ENCODE measurements at places on chromosomes 6 and 20.

- no peak for DNase-seq
Observed at GRCh38 chr6:157679605-157680580, 143.2 kb upstream of the SNX9 start.

DNA sequence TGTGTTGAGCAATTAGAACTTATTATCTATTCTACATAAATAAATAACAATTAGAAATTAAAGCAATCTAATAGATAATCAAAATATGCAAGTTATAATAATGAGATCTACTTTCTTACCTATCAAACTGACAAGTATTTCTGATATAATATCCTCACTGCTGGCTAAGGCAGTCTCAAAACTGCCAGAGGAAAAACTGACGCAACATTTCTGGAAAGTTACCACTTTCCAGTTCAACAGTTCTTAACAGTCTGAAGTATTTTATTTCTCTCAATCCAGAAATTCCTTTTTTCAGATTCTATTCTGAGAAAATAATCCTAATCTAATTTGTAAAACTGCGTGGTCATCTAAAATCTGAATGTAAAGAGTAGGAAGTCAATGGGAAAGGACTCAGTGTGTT is 121.0 kb downstream of the TRDN start:
- DNase-seq, result no peak

GRCh38 chr6:35665573-35665972 is 23.1 kb downstream of the FKBP5 start:
- no peak for DNase-seq

DNA sequence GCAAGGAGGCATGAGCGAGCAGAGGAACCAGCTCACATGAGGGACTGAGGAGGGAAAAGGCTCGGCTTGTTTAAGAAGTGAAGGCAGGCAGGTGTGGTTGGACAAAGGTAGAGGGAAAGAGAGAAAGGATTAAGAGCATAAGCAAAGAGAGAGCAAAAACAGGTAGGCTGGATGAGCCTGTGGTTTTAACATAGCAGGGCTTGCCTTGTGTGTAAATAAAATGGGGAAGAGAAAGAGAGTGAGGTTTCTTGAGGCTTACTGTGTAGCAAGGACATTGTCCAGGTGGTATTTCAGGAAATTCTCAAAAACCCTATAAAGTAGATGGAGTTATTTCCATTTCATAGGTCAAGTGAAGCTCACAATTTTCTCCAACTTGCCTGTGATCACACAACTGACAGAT is 93.9 kb upstream of the HDAC2 start:
- no peak for DNase-seq

- no peak for DNase-seq
Observed at GRCh38 chr6:105458551-105458950, 55.7 kb upstream of the PREP start.

GRCh38 chr6:135173242-135173988 is 7.7 kb upstream of the MYB start:
- no peak for DNase-seq

DNA sequence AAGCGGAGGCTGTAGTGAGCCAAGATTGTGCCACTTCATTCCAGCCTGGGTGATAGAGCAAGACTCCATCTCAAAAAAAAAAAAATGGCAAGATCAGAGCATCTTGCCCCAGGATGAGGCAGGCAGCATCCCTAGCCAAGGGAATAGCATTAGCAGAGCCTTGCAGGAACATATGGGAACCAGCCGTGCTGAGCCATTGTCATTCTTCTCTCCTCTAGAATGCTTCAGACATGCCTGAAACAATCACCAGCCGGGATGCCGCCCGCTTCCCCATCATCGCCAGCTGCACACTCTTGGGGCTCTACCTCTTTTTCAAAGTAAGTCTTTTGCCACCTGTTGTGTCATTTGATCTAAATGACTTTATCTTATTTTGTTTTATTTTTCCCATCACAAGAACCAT is 13.0 kb downstream of the HM13 start:
- no peak for DNase-seq

DNA sequence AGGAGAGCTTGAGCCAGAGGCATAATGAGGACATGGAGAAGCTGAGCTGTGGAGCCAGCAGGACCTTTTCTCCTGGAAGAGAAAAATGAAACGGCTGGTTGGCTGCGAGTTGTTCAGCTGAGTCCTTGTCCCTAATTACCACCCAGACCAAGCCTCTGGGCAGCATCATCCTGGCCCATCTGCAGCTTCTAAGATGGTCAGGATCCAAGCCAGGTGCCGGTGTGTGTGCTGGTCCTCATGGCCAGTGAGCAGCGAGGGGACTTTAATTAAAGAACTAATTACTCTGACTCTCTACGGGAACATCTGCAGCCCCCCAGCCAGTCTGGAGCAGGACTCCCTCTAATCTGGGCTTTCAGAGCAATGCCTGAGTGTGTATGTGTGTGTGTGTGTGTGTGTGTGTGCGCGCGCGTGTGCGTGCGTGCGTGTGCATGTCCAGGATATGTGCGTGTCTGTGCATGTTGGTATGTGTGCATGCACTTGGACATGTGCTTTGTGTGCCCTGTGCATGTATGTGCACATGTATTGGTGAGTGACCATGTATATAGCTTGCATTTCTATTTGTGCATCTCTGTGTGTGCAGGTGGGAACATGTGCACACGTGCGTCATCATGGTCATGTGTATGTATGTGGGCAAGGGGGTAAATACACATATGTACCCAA is 173.9 kb downstream of the DHX35 start:
- DNase-seq, result no peak

DNA sequence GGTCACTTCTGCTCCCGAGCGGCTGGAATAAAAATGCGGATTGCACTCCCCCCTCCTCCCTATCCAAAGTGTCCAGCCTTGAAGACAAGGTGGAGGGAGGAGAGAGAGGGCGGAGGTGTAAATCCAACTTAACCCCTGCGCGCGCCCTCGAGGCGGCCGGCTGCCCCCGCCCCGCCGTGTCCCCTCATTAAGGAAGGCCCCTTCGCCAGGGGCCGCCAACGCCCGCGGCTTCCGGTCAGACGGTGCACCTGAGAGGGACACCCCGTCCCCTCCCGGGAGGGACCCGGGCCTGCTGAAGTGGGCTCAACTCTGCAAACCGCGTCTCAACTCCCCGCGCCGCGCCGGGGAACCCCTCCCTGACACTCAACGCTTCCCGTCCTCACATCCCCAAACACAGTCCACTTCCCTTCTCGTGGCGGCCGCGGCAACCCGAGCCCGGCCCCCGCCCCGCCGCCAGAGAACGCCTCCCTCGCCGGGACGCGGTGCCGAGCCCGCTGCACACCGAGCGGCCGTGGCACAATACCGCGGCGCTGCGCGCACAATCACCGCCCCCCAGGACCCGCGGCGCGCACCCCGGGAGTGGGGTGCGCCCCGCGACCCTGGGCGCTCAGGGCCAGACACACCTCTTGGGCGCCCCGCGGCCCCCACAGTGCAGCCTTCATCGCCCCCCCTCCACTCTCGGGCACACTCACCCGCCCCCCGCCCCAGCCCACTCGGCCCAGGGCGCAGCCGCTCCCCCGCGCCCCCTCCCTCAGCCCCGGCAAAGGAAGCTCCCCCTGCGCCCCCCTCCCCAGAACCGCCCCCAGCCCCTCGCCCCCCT is 102.5 kb downstream of the NOL4L start:
- DNase-seq, result no peak

DNA sequence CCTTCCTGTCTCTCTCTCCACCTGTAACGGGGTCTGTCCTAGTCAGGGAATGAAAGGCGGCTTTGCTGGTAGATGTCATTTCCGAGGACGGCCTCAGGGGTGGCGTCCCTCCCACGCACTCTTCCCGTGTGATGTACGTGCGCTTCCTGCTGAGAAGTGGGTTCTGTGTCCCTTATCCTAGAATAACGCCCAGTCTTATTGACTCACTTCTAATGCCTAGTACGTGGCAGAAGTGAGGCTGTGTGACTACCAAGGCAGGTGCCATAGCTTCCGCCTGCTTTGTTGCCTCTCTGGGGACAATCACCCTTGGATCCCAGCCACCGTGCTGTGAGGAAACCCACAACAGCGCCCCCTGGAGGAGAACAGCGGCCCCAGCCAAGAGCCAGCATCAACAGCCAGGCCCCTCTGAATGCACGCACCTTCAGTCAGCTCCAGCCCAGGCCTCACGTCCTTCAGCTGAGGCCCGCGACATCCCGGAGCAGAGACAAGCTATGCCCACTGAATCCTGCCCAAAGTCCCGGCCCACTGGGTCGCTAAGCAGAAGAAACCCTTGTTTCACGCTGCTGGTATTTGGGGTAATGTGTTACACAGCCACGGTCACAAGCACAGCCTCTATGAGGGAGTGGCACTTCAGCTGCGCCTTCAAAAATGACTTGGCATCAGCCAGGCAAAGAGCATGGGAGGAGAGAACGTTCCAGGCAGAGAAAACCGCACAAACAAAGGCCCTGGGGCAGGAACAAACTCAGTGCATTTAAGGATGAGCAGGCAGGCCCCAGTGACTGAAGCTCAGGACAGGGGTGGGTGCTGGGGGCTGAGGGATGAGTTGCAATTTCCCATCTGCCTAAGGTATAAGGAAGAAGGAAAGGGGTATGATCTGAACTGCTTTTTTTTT is 224.2 kb downstream of the NFATC2 start:
- peak; percentile 32 for DNase-seq

GRCh38 chr20:16158090-16158975 is 414.9 kb downstream of the KIF16B start:
- no peak for DNase-seq

- DNase-seq, result no peak
Observed at GRCh38 chr6:110708295-110708950, 106.8 kb downstream of the CDK19 start.

DNA sequence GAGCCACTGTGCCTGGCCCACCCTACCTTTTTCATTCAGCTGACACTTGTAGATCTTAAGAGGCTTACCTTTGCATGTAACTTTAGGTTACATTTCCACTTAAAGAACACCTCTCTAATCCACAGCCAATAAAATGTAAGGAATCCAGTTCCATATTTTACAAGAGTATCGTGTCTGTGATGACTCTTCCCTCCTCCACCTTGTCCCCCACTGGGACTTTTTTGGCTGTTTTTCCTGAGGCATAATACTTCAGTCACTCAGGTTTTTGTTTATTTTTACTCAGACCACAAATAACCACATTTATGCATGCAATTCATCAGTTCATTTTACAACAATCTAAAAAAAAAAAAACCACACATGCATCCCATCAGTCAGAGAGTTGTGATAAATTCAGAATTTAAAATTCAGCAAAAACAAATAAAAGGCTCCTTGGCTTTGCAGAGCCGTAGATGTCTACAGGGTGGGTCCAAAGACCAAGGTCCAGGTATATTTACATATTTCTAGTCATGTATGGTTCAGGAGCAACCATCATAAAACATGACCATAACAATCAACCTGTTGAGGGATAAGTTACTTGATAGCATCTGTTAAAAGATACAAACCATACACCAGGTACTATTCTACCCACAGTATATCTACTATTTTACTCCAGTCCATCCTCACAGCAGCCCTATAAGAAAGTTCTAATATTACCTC is 9.9 kb downstream of the ATXN1 start:
- no peak for DNase-seq

GRCh38 chr6:138307816-138308730 is 69.6 kb upstream of the SMIM28 start:
- no peak for DNase-seq

- DNase-seq, result no peak
Observed at GRCh38 chr20:52294106-52294628, 102.6 kb upstream of the ZFP64 start.

- DNase-seq, result no peak
Observed at GRCh38 chr6:6191476-6191875, 129.0 kb downstream of the F13A1 start.

- DNase-seq, result no peak
Observed at GRCh38 chr20:36848078-36848660, 27.8 kb upstream of the TLDC2 start.

- DNase-seq, result no peak
Observed at GRCh38 chr6:138035070-138035469, 72.1 kb downstream of the PERP start.

DNA sequence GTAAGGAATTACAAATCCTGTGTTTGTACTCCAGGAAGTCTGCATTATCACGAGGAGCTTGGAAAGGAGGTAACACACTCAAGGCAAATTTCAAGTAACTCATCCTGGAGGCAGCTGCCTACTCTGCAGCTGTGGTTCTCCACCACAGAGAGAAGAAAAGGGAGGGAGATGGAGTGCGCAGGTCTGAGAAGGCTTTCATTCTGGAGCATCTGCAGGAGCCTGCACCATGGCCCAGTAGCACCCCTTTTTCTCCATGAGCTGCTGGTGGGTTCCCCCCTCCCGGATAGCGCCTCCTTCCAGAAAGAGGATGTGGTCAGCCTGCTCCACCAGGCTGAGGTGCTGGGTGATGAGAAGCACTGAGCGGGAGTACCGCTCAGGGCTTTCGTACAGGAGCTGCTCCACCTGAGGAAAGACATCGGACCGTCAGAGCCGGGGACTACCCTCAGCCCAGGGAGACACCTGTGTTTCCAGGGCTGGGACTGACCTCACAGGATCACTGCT is 1.6 kb upstream of the PSMB8 start:
- DNase-seq, result no peak

DNA sequence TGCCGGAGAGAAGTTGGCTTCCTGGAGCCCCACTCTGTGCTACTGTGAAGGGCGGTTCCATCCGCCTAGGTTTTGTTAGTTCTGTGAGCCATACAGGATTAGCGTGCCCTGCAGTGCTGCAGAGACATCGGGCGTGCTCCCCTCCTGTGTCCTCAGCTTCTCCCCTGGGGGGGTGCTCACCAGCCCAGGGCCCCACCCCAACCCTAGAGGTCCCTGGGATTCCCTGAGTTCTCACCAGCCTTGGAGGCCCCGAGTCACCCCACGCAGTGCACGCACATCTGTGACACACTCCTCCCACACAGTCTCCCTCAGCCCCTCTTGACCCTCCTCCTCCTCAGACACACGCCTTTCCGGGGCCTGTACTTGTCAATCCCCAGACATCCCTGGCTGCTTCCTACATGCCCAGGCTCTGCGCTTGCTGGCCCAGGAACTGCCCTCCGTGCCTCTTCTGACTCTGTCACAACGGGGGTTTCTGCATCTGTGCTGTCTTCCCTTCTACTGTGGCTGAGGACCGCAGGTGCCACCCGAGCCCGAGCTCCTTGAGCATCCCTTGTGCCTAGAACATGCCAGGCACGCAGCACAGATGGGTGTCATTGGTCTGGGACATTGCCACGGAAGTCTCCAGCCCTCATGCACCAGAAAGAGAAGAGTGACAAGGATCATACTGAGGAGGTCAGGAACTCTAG is 123.2 kb upstream of the RPS6KA2 start:
- no peak for DNase-seq

DNA sequence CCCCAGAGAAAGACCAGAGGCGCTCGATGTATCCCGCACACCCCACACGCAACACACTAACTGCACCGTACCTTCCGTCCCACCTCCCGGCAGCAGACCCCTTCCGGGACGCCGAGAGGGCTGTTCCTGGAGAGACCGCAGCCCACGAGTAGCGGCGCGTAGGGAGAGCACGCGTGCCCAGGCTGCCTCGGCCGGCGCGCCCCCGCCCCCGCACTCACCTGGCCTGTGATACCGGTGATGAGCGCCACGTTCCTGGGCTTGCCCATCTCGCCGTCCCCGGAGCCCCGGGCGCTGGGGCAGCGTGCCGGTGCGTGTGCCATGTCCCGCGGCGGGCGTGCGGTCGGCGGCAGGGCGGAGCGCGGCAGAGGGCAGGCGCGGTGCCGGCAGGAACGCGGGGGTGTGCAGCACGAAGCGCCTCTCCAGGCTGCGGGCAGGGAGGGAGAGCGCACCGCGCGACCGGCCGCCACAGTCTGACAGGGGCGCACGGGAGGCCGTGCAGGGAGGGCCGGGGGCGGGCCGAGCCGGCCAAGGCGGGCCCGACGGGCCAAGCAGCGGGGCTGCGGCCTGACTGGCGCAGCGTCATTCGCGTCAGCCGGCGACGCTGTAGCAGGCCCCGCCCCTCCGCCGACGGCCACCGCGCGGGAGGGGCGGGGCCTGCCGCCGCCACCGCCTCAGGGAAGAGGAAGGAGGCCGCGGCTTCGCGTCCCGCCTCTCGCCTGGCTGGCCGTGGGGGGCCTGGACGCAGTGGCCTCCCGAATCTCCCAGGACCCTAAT is at the start of gene GMDS:
Gene GMDS (minus strand): TSS at position 503 of the 774 bp plus-strand sequence.
- DNase-seq, result peak; percentile 79

All from A549 (cell line).